Omental fat pad (tissue), 4 donors: ENCODE measurements at places on chromosomes 2 and 18. TPM values are rescaled to one million over a fixed set of nuclear protein-coding genes. Genes with fewer than 3 reads are reported as not detected.

- DNase-seq = no peak
These were observed 69.8 kb downstream of the ANKRD12 start for GRCh38 chr18:9206421-9206820.

- no peak for DNase-seq
These were observed 94.4 kb upstream of the HDAC4 start for GRCh38 chr2:239495175-239495574.

EFEMP1 gene
- total RNA-seq = 225 TPM

GRCh38 chr2:181326661-181327060 is 130.5 kb upstream of the ITGA4 start:
- DNase-seq = no peak

DNA sequence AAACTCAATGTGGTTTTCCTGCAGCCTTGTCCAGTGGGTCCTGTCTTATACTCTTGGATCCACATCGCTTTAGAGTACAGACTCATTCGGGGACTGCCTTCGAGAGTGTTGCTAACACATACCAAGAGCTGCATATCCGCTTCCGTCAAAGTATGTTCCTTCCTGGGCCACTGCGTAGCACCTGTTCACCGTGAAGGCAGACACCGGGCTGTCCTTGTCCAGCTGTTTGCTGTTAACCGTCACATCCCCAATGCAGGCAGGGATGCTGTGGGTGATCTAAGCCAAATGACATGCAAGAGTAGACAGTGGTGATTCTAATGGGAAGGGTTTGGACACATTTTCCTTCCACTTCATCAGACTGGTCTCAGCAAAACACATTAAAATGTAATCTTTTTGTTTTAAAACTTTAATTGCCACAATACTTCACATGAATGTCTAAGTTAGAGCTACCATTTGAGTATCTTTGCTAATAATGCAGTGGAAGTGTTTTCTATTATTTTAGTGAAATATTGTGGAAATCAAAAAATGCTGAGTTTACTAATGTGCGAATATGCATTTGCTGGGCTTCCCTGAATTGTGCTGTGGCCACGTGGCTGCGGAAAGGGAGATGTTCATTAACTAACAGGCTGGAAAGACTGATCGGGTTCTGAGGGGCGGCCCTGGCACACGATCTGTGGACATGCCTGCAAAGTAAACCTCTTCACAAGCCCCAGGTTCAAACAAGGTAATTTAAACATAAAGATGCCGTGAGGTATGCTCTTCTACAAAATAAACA is 169.1 kb downstream of the LAMA1 start:
- no peak for DNase-seq

GRB14 gene
- total RNA-seq = 5.3 TPM

- DNase-seq = no peak
These were observed 72.8 kb downstream of the PTH2R start for GRCh38 chr2:208479342-208479741.

- no peak for DNase-seq
These were observed 37.9 kb downstream of the CCDC150 start for GRCh38 chr2:196677404-196677803.

- no peak for DNase-seq
These were observed 197.5 kb downstream of the IRS1 start for GRCh38 chr2:226601881-226602662.

DUSP2 gene
- 27.6 TPM for total RNA-seq
